Fibroblast of the aortic adventitia (primary cell): ENCODE measurements at places on chromosomes 2 and 18.
A peak's percentile ranks its signal among the peaks of the same experiment; 100 is the strongest.

- DNase-seq = no peak
Measured at GRCh38 chr2:173500953-173501352, 146.3 kb downstream of the CDCA7 start.

GRCh38 chr18:62784338-62784965 is 69.1 kb downstream of the PHLPP1 start:
- DNase-seq = peak; percentile 14

- DNase-seq = no peak
Measured at GRCh38 chr2:139744273-139744672, 964.1 kb upstream of the NXPH2 start.

- DNase-seq = peak; percentile 73
Measured at GRCh38 chr18:5519448-5520298, 24.1 kb downstream of the EPB41L3 start.

GRCh38 chr2:28437149-28437835 is 44.6 kb downstream of the FOSL2 start:
- DNase-seq = no peak

GRCh38 chr2:108919571-108920373 is 69.2 kb downstream of the EDAR start:
- DNase-seq = no peak

- DNase-seq = no peak
Measured at GRCh38 chr2:226860087-226860486, 24.2 kb downstream of the RHBDD1 start.

DNA sequence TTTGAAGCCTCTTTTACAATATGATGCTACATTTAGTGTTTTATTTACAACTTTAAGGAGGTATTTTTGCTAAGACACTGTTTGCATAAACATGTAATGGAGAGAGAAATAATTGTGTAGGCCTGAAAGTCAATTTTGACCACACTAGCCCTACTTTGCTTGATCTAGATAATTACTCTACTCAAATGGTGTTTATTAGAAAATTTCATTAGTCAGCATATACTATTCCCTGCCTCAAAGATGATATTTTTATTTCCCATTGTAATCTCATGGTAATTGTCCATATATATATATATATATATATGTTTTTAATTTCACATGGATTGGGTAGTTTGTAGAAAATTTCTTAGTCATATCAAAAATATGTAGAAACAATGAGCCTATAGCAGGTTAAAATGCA is 632.2 kb downstream of the SATB2 start:
- DNase-seq = no peak

DNA sequence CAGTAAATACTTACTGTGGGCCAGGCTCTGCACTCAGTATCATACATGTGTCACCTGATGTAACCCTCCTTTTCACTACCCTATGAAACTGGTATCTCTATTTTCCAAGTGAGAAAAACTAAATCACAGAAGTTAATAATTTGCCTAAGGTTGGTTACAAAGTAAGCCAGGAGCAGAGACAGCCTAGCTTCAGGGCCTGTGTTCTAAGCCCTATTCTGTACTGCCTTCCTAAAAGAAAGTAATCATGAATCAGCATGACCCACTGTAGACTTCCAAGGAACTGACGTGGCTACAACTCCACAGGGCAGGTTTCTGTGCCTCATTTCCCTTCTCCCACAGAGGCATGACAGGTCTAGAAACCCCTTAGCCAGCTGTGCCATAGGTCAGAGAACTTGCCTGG is 14.3 kb downstream of the ZNF142 start:
- DNase-seq = peak; percentile 72

- peak; percentile 99 for DNase-seq
Measured at GRCh38 chr2:85662899-85663593, 5.0 kb downstream of the SFTPB start.

DNA sequence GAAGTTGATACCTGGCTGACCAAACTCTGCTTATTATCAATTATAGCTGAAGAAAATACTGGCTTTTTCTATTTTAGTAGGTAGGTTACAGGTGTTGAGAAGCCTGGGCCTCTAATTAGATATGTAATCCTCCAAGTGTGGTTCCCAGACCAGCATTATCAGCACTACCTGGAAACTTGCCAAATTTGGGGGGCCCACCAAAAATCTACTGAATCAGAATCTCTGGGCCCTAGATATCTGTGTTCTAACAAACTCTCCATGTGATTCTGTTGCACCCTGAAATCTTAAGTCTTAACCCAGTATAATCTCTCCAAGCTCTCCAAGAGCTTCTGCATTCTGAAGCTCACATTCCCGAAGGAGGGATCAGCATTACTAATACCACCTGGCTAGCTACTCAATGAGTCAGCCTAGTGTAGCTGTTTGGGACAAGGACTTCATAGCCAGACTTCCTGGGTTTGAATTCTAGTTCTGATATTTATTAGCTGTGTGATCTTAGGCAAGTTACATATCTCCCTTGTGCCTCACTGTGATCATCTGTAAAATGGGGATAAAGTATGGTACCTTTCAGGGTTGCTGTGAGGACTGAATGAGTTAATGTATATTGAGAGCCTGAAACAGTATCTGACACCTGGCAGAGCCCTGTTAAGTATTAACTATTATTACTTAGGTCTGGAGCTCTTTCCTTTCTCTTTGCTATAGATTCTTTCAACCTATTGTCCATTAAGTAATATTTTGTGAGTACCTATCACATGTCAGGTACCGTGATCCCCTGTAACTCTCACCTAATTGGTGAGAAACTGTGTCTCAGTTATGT is 94.1 kb upstream of the CD302 start:
- peak; percentile 64 for DNase-seq

GRCh38 chr2:215771241-215771640 is 242.1 kb downstream of the MREG start:
- peak; percentile 82 for DNase-seq

DNA sequence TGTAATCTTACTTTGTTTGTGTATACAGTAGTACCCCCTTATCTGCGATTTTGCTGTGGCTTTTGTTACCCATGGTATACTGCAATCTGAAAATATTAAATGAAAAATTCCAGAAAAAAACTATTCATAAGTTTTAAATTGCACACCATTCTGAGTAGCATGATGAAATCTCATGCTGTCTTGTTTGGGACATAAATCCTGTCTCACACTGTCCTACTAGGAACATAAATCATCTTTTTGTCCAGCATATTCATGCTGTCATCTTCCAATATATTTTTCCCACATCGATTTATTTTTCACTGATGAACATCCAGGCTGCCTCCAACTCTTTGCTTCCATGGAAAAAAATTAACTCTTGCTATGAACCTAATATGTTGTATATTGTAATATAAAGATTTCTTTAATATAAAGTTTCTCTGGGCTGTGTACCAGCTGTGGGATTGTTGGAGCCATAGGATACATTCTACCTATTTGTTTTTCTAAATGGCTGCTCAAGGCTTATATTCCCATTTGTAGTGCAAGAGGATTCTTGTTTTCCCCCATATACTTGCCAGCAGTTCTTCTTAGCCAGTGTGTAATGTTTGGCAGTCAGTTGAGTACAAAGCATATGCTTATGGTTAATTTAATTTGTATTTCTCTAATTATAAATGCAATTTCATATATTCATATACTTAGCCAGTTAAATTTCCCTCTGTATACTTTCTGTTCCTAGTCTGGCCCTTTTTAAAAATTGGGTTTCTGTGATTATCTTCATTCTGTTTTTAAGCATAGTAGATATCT is 114.3 kb upstream of the MYO3B start:
- no peak for DNase-seq

DNA sequence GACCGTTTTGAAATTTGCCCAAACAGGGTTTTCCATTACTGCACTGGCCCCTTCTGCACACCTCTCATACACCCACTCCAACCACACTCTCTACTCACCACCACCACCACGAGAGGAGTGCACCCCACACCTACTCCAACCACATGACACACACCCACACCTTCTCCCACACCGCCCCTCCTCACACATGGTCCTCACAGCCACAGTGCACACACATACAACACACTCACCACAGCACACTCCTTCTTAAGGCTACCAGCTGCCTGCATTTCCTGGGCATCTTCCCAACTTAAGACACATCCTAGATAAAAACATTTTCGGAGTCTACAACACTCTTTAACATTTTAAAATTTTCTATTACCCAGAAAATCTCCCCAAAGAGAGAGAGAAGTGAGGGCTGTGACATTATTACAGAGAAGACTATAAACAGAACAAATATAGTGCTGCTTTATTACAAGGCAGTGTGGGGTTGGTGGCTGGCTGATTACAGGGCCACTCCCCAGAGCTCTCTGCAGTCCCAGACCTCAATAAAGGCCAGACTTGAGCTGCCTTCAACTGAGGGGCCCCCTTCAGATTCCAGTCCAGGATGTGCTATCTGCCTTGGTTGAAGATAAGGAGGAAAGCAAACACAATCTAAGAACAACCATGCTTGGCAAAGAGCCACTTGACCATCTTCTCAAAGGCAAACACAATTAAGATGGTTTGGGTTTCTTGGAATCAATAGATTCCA is 36.1 kb downstream of the NHEJ1 start:
- DNase-seq = peak; percentile 74

DNA sequence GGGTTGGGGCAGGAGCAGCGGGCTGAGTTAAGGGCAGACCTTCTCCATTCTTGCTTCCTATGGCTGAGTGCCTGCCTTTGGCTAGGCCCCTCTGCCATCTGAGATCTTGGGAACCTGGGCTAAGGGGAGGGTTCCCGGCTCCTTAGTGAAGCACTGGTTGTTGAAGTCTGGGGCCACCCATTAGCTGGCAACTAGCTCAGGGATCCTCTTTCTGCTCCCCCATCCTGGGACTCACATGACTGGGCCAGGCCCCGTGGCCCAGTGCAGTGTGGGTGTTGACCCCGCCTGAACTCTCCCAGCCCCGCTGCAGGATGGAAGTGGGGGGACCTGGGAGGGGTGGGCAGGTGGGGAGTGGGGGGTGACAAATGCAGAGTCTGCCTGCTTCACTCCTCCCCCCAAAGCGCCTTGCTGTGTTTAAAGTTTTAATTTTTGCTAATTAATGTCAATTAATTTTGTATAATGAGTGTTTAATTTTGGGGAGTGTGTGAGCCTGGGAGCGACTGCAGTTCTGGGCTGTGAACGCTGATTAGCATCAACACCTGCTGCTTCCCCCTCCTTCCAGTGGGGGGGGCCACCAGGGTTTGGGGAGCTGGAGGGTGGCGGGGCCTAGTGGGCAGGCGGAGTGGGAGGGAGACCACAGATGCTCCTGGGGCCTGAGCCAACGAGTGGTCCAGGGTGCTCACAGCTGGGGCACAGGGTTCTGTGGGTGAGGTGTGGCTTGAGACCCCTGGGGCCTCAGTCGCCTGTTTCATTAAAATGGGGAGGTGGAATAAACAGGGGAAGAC is 55.2 kb downstream of the EMX1 start:
- no peak for DNase-seq

GRCh38 chr18:68427951-68428401 is 286.9 kb downstream of the TMX3 start:
- peak; percentile 73 for DNase-seq

DNA sequence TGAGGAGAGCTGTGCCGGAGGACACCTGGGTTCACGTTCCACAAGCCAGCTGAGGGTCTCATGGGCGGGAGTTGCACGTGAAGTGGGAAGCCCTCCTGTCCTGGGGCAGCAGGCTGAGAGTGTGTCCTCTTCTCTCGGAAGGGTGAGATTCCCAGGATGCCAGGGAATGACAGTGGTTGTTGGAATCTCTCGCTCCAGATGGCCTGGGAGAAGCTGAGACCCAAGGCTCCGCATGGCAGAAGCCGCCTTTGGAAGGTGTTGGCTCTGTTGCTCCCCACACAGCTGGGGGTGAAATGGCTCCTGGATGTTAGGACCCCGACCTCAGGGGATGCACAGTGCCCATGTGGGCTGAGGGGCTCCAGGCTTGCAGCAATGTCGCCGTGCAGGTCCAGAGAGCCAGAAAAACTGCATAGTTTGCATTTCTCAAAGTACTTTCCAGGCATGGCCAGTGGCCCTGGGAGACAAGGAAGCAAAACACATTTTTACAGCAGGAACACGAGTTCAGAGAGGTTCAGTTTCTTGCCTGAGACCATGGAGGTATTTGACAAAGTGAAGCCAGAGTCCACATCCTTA is 153.4 kb downstream of the TMEM18 start:
- no peak for DNase-seq

DNA sequence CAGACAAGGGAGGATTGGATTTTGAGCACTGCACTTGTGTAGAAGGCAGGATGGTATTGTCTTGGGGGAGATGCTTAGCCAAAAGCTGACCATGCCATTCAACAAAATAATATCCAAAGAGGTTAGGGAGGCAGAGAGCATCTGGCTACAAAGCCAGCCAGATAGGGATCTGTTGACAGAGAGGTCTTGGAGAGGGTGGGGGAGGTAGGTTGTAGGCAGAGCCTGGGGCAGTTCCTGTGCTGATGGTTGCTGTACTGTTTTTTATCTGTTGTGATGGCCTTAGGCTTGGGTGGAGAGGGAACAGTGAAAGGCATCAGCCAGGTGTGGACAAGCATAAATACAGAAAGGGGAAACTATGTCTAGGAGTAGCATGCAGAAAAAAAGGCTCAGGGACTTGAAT is 100.9 kb downstream of the AQP4 start:
- DNase-seq = no peak

DNA sequence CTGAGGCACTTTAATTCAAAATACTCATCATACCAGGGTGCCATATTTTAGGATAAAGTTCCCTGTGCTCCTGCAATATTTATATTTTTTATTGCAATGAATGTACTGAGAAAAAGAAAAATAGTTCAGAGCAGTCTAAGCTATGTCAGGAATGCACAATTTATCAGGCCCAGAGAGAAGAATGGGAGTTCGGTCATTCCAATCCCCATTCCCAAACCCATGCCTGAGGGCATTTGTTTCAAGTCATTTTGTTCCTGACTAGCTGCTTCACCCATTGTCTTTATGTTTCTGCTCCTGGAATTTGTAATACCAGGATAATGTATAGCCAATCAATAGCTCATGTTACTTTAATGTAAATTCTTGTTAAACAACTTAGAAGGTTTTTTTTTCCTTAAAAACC is 24.4 kb upstream of the FTCDNL1 start:
- DNase-seq = peak; percentile 56

- peak; percentile 69 for DNase-seq
Measured at GRCh38 chr2:221969087-221969829, 329.5 kb downstream of the PAX3 start.

GRCh38 chr2:149006883-149007543 is 31.5 kb upstream of the LYPD6B start:
- DNase-seq = no peak
